ENCODE measurements at places on chromosomes 1 and 21. TPM values are rescaled to one million over a fixed set of nuclear protein-coding genes. Genes with fewer than 3 reads are reported as not detected.
A peak's percentile ranks its signal among the peaks of the same experiment; 100 is the strongest.

DNA sequence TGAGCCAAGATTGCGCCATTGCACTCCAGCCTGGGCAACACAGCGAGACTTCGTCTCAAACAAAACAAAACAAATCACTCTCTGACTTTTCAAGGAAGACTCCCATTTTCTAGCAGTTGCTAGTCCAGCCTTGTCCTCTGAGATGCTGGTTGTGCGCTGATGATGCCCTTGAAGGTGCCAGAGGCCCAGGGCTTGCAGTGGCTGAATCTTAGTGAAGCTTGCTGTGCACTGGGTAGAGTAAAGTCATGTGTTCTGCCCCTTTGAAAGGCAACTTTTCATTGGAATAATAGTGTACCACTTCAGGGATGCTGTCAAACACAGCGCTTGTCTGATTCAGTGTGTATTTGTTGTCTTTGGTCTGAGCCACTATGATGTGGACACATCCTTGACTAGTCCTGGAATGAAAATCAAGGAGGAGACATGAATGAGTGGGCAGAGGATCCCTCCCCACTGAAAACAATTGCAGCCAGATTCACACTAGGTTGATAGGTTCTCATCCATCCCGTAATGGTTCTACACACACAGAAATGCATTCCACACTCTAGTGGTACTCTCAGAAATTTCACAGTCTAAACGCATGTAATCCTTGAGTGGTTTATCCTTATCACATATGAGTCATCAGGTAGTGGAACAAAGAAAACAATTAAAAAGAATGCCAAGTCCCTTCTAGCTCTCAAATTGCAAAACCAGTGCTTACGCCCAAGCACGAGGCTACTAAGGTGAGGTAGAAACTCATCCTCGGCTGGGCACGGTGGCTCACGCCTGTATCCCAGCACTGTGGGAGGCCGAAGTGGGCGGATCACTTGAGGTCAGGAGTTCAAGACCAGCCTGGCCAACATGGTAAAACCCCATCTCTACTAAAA, 17.8 kb upstream of the TDRD10 start:
- no peak for DNase-seq

Gene MAP10
- 1.7 TPM for polyA plus RNA-seq

- no peak for DNase-seq
These were observed 415.1 kb downstream of the LRRIQ3 start for GRCh38 chr1:73782901-73783300.

- no peak for DNase-seq
These were observed 33.5 kb upstream of the RNF19B start for GRCh38 chr1:32998064-32998463.

Gene ERG
- polyA plus RNA-seq = not detected

GRCh38 chr1:84691122-84691783, 992 bp upstream of the SSX2IP start:
- no peak for DNase-seq

Gene CDA
- 0.30 TPM for polyA plus RNA-seq

- DNase-seq = peak; percentile 3
These were observed 587 bp downstream of the TMEM53 start for GRCh38 chr1:44673675-44674112.

- DNase-seq = no peak
These were observed 113.6 kb downstream of the NMNAT2 start for GRCh38 chr1:183304440-183305107.

GRCh38 chr1:87958201-87958600, 629.5 kb downstream of the LMO4 start:
- no peak for DNase-seq

GRCh38 chr1:12012560-12013316, 6.6 kb upstream of the MIIP start:
- DNase-seq = no peak

GRCh38 chr1:226709953-226710352, 29.1 kb downstream of the ITPKB start:
- DNase-seq = no peak

Gene OSCP1
- polyA plus RNA-seq = not detected

GRCh38 chr1:235998812-235999211, 66.1 kb downstream of the NID1 start:
- peak; percentile 17 for DNase-seq

- DNase-seq = no peak
These were observed 238.1 kb upstream of the OLFM3 start for GRCh38 chr1:102234753-102235359.

DNA sequence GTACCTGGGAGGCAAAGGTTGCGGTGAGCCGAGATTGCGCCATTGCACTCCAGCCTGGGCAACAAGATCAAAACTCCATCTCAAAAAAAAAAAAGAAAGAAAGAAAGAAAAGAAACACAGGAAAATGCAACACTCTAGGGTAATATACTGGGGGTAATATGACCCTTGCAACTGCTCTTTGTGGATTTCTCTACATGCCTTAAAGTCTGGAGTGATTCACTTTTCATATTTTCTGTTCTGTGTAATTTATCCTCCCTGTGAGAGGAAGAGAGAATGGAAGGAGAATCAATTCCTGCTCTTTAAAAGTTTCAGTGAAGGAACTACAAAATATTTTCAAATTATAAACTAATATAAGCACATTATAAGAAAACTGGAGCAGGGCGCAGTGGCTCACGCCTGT, 22.7 kb downstream of the RIT1 start:
- DNase-seq = no peak

Gene TMEM52
- polyA plus RNA-seq = 0.18 TPM

- DNase-seq = no peak
These were observed 39.7 kb downstream of the NEK2 start for GRCh38 chr1:211635597-211636205.

- DNase-seq = no peak
These were observed 27.1 kb upstream of the RAB3GAP2 start for GRCh38 chr1:220299337-220299736.

GRCh38 chr1:94621802-94622201, 80.2 kb upstream of the F3 start:
- no peak for DNase-seq

DNA sequence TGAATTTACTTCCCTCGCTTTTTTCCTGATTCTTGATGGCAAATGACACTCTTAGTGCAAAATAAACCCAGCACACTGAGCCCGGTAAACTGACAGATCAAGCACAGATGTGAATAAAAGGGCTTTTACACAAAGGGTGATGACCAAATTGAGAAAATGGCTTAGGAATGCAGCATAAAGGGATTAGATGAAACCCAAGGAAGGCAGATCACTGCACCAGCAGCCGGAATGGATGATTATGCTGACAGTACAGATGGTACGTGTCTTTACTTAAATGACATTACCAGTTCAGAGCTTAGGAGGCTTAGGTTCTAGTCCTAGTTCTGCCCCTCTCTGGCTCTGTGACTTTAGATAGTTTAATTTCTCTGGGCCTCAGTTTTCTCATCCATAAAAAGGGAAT, 12.0 kb downstream of the PKP1 start:
- no peak for DNase-seq

GRCh38 chr1:12565094-12565965, 52.7 kb downstream of the DHRS3 start:
- DNase-seq = no peak

Gene NFASC
- not detected for polyA plus RNA-seq

DNA sequence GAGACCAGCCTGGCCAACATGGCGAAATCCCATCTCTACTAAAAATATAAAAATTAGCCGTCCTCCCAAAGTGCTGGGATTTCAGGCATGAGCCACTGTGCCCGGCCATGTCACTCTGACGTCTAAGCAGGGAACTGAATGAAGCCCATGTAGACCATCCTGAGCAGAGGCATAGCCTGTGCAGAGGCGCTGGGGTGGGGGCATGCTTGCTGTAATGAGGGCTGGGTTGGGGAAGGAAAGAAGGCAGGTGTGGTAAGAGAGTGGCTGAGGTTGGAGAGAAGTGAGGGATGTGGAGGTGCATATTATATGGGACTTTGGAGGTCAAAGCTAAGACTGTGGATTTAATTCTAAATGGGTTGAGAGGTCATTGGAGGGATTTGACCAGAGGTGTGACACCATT, 47.1 kb upstream of the SCMH1 start:
- DNase-seq = no peak

Gene DNASE2B
- not detected for polyA plus RNA-seq

GRCh38 chr1:3789421-3790300, 6.6 kb downstream of the LRRC47 start:
- DNase-seq = no peak

DNA sequence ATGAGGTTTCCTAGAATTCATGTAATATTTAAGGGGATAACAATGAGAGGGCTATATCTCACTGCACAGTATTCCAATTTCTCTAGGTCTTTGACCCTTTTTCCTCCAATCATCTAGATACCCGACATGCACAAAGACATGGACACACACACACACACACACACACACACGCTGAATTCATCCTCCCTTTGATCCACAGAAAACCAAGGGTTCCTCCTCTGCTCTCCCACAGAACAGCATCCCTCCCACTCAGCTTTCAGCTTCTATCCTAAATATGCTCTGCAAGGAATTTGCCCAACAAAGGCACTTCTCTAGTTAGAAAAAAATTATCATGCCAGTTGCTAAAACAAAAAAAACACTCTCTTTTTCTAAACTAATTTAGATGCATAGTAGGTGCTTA, 231.7 kb downstream of the RGS7 start:
- DNase-seq = no peak

GRCh38 chr1:2778220-2778592, 23.3 kb downstream of the TTC34 start:
- no peak for DNase-seq

- no peak for DNase-seq
These were observed 10.6 kb upstream of the MYSM1 start for GRCh38 chr1:58710190-58711085.

DNA sequence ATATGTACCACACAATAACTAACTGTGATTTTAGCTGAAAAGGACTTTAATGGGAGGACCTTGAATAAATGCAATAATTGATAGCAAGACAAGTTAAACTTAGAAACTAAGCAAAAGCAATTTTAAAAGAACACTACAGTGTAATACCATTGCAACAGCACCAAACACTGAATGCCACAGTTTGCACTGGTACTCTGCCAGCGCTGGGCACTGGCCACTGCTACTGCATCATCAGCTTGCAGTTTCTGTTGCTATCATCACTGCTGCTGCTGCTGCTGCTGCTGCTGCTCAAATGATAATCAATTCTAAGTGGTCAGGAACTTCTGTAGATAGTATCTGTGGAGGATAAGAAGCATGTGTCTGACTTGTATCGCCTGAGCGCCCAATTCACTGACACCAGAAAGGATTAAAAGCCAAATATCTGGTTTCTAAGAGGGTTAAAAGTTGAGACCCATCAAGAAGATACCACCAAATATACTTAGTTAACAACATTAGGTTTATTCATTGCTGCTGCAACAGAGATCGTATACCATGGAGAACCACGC, 306.9 kb downstream of the LRRC40 start:
- no peak for DNase-seq

GRCh38 chr1:10733474-10734366, 62.7 kb downstream of the CASZ1 start:
- no peak for DNase-seq

Data from immature natural killer cell (primary cell).